ENCODE measurements at places on chromosomes 13 and 19.

DNA sequence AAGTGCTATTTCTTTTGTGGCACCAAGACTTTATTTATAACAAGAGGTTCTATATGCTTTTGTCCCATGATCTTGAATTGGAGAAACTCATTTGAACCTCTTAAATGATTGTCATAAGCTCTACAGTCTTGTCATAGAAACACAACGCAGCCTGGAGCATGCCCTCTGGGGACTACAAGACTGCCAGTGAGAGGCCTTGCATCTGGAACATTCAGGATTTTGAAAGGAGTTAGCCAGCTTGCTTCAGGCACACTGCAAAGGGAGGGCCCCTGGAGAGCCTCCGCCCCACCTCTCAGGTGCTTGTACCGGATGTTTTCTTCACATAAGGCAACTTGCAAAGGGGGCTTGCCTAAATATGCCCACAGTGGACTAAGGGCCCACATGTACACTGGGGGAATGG, 130.5 kb downstream of the LIG4 start:
- no peak for DNase-seq

DNA sequence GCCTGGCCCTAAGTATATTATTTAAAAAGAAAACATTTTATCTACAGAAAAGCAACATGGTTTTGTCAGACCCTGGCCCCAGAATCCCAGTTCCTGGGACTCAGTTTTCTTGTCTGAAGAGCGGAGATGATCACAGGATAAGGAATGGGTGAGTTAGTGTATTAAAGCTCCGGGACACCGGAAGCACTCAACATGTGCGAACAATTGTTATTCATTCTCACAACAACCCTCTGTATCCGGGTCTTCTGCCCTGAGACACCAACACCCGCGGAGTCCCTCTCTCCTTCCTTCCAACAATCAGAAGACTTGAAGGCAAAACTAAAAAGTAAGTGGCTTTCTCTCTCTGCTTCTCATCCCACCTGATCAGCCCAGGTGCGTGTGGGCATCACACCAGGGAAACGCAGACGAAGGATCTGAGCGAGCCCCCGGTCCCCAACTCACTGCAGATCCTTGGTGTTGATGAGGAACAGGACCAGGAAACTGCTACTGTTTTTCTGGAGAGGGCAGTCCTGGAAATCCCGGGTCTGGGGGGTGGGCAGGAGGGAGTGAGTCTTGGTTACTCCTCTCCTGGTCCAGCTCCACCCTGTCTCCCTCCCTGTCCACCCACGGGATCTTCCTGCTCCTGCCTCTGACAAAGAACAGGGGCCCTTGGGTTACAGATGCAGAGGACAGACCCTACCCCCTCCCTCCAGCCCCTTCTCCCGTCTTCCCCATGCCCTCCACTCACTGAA, 2.0 kb downstream of the GPR108 start:
- no peak for DNase-seq

- no peak for DNase-seq
Measured at GRCh38 chr13:89988206-89988605, 1359.3 kb upstream of the MIR17HG start.

GRCh38 chr13:80658705-80659104, 317.8 kb upstream of the SPRY2 start:
- no peak for DNase-seq

- DNase-seq: no peak
Measured at GRCh38 chr19:33375156-33375836, 1.8 kb downstream of the CEBPG start.

DNA sequence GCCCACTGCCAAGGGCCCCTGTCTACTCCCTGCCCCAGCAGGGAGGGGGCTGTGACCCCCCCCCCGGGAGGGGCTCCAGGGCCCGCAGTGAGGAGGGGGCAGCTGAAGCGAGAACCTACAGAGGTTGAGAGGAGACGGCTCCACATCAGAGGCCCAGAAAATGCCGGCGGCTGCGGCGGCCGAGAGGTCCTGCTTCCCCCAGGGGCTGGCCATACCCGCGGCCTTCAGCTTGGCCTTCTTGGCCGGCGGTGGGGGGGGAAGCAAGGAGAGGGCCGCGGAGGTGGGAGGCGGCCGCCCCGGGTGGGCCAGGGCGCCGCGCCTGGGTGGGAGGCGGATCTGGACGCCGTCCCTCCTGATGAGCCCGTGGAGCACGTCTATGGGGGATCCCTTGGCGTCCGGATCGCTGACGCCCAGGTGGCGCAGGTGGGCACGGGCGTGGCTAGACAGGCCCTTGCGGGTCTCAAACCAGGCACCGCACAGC, 9.2 kb upstream of the AKAP8L start:
- no peak for DNase-seq

GRCh38 chr19:35265900-35266519, 2.8 kb upstream of the USF2 start:
- DNase-seq: no peak

DNA sequence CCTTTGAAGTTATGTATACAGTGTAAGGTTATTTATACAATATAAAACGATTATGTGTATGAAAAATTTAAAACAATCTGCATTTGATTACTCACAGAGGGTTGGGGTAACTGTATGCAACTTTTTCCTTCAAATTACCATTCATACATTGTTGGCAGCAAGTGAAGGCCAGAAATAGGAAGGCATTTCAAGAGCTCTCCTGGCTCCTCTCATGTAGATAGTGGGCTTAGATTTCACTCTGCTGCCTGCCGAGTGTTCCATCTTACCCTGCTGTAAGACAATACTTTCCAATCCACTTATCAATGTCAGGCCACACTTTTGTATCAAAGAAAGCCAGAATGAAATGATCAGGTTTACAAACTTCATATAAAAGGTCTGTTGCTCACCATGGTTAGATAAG, 245.2 kb downstream of the DNAJC15 start:
- DNase-seq: no peak

- DNase-seq: no peak
Measured at GRCh38 chr19:399370-399769, 9.6 kb downstream of the C2CD4C start.

DNA sequence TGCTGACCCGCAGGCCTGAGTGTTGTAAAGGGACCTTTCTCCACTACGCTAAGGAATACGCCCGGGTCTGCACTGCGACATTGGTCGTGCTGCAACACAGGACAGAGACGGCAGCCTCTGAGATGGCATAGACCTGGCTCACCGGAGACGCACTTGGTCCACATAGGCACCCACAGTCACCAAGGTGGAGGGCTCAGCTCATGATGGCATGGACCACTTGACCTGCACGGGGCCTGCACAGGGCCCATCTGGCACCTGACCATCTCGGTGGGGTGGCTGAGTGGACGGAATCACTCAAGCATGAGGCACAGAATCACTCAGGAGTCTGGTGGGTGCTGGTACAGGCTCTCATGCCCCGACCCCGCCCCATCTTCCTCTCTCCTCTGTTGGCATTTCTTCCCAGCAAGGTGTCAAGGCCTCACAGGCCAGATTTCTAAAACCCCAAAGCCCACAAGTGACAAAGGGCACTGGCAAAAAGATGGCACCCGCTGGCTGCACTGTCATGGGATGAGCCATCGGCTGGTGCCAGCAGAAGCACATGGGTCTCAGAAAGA, 45.9 kb downstream of the TSHZ3 start:
- no peak for DNase-seq

All from GM13977 (cell line).